NCI-H187 (cell line): ENCODE measurements at places on chromosomes 7 and 10.

DNA sequence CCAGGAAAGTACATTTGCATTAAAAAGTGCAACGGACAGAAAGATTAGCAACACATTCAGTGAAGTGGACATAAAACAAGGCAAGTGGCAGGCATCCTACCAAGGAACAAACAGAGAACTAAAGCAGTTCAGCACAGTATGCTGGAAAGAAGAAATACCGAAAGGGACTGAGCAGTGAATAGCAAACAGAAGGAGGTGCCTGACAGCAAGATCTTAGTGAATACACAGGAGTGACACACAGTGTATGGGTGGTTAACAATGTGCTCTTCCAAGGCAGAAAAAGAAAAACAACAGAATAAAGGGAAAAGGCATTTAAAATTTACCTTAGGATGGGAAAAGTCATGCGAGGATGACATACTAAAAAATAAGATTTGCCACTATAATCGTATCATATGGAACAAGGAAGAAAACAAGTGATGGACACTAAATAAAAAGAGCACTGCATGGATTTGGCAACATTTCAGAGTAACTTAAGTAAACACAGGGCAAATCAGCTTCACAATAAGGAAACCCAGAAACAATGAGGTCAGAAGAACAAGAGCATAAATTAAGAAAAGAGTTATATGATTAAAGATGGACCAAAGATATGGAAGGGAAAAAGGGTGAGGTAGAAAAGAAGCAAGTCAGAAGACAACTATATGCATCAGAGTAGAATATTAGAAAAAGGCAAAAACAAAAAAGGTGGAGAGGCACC is 29.5 kb downstream of the MEST start:
- DNase-seq: no peak

GRCh38 chr7:21944616-21945453 is 864 bp downstream of the CDCA7L start:
- no peak for DNase-seq

DNA sequence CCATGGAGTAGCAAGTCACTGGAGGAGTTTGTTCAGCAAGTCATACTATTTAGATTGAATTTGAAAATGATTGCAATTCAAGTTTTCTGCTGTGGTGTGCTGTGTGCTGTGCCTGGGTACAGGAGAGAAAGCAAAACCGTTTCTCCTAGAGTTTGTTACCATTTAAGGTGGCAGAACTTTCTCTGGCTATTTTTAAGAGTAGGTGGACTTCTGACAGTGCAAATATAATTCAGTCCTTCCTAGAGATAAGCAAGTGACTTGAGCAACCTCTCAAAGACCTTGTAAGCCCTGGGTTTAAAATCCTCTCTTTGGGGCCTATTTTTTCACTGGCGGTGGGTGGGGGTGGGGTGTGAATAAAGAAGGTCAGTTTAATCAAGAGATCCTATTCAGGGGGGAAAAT is 42.9 kb upstream of the FGL2 start:
- no peak for DNase-seq

- DNase-seq: no peak
Observed at GRCh38 chr7:50292165-50292757, 12.3 kb upstream of the IKZF1 start.

- no peak for DNase-seq
Observed at GRCh38 chr10:63819753-63820329, 298.6 kb downstream of the REEP3 start.

GRCh38 chr7:11485636-11486035 is 346.4 kb downstream of the THSD7A start:
- no peak for DNase-seq

DNA sequence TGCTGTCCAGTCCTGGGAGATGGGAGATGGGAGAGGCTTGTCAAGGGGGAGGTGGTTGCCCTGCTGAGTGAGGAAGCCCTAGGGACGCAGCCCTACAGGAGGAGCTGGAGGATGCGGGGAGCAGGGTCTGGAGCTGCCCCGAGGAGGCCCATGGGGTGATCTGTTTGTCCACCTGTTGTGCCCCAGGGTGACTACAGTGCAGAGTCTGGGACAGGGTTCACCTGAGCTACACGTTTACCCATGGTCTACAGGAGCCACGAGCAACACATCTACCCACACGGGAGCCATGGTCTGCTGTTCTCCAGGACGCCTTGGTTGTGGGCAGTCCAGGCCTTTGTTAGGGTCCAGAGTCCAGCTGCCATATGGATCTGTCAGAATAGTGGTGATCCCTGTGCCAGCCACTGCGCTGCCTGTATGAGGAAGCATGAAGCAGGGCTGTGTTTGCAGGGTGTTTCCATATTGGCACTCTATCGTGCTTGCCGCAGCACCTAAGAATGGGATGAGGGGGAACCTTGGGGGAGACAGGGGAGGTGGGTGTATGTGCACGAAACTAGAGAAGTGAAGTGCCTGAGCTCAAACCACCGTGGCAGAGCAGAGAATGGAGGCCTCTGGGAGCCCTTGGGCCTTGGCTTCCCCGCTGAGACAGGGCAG is 23.7 kb downstream of the ZNF775 start:
- DNase-seq: no peak

- no peak for DNase-seq
Observed at GRCh38 chr7:29230871-29231345, 36.3 kb downstream of the CHN2 start.

DNA sequence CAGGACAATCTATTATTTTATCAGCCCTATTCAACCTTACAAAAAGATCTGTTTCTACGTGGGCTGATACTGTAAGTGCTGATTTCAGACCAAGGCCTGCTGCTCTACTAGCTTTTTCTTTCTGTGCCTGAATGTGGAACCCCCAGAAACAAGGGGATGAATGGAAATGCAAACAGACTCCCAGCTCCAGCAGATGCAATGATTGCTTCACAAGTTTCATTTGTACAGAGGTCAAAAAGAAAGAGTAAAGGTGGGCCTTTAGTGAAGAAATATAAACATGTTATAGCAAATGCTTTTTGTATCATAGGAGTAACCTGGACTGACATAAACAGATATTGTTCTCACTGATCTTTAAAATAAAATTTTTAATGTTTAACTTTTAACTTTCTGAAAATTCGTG is 130.2 kb upstream of the SLC25A13 start:
- DNase-seq: no peak

GRCh38 chr7:158662610-158663427 is 41.8 kb downstream of the NCAPG2 start:
- no peak for DNase-seq

DNA sequence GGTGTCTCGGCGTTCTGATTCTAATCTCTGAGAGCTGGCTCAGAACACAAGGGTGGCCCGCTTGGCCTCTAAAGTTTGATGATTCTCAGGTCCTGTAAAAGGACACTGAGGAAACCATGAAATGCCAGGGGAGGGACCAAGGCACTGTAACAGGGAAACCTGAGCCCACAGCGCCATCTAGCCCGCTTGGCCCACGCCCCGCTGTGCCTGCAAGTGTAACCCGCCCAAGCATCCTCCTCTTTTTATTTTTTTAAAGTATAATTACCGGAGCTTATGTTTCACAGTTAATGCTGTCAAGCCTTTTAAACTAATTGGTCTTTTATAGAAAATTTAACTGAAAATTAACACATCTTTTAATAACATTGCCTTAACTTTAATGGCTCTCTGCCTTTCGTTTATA is 734.7 kb downstream of the KCNMA1 start:
- no peak for DNase-seq

DNA sequence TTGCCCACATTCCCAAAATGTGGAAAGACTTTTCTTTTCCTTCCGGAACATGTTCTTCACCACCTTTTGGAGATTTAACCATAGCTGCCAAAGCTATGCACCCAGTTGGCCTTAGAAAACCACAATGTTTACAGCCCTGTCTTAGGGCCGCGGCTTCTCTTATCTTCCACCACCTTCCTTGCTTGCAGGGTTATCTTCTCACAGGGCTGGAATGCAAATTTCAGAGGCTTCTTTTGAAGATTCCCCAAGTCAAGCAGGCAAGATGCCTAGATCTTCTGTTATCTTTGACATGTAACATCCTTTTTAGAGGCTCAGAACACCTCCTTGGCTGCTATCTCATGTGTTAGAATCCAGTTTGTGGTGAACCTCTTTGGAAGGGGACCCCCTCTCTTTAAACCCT is 11.1 kb downstream of the KCTD7 start:
- no peak for DNase-seq

GRCh38 chr10:112951359-112952281 is 1.6 kb downstream of the TCF7L2 start:
- no peak for DNase-seq

GRCh38 chr10:45580371-45581215 is 92.0 kb downstream of the ZFAND4 start:
- no peak for DNase-seq

GRCh38 chr7:78720066-78720465 is 733.4 kb downstream of the MAGI2 start:
- no peak for DNase-seq

GRCh38 chr10:102679596-102679995 is 34.6 kb downstream of the ARL3 start:
- no peak for DNase-seq

GRCh38 chr7:102155821-102156441 is 130.7 kb upstream of the SH2B2 start:
- DNase-seq: no peak

- no peak for DNase-seq
Observed at GRCh38 chr10:115129752-115130151, 36.6 kb downstream of the ATRNL1 start.

- DNase-seq: no peak
Observed at GRCh38 chr7:50860174-50860573, 77.5 kb upstream of the GRB10 start.

- no peak for DNase-seq
Observed at GRCh38 chr7:130566168-130566897, 74.4 kb downstream of the MEST start.

- DNase-seq: no peak
Observed at GRCh38 chr7:103924184-103924583, 65.3 kb downstream of the RELN start.

DNA sequence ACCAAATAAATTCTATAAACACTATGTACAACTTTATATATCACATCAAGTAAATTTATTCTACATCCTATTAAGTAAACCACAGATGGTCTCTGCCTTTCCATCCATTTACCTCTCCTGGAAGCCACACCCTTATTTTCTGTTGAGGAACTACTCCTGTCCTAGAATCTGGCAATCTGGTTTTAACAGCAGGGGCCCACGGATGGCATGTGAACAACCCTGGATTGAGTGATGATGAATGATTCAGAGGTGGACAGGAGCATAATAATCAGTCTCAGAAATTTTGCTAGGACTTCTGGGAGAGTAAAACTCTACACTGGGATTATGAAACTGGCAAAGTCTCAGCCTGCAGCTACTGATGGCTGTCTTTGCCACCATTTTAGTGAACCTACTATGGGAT is 54.1 kb downstream of the CDK6 start:
- DNase-seq: no peak

- no peak for DNase-seq
Observed at GRCh38 chr10:44511166-44511565, 126.3 kb upstream of the CXCL12 start.

DNA sequence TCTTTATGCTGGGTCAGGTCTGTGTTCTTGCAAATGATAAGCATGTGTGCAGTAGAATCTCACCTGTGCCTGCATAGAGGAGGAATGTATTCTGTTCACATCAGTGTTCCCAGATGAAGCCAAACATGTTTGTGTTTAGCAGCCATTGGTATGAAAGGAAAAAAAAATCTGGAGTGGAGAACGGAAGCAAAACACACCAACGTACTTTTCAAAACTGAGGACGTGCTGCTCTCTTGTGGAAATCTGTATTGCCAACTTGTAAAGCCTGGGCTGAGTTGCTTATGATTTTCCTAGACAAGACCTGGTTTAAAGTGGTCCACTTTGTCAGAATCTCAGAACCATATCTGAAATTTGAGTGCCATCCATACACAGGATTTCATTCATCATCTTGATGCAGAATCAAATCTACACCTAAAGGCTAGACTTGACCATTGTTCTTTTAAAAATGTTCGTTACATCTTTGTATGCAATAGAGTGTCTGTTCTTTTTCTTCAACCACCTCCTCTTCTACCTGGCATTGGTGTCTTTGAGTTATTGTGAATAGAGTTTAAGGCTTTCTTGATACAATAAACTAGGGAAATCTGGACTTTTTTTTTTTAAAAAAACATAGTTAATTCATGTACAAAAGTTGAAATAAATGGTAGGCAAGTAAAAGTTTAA is 367.7 kb downstream of the PHF14 start:
- no peak for DNase-seq

DNA sequence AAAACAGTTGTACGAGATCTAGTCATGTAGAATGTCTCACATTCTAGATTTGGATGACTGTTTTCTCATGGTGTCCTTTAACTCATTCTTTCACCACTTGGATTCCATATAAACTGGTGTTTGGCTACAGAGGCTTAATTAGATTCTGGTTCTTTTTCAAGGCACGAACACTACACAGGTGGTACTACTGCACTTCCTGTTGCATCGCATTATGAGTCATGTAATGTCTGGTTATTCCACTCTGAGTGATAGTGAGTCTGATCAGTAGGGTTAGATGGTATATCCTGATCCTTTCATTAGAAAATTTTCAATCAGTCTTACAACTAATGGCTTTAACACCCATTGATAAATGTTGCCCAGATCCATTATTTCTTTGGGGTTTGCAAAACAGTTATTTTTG is 11.2 kb upstream of the AKAP9 start:
- DNase-seq: no peak

DNA sequence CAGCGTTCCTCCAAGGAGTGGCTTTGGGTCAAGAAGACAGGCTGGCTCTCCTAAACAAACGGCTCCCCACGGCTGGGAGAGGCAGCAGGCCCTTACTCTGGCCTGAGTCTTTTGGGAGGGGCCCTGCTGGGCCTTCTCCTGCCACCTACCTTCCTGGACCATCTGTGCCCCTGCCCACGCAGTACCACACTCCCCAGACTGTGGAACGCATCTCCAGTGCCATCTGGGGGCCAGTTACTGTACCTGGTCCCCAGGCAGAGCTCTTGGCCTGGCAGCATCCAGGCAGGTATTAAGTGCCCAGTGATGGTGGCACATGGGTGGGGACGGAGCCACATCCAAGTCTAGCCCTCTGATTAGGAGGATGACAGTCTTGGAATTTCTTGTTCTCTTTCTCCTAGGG is 14.4 kb downstream of the ALKBH4 start:
- DNase-seq: no peak

DNA sequence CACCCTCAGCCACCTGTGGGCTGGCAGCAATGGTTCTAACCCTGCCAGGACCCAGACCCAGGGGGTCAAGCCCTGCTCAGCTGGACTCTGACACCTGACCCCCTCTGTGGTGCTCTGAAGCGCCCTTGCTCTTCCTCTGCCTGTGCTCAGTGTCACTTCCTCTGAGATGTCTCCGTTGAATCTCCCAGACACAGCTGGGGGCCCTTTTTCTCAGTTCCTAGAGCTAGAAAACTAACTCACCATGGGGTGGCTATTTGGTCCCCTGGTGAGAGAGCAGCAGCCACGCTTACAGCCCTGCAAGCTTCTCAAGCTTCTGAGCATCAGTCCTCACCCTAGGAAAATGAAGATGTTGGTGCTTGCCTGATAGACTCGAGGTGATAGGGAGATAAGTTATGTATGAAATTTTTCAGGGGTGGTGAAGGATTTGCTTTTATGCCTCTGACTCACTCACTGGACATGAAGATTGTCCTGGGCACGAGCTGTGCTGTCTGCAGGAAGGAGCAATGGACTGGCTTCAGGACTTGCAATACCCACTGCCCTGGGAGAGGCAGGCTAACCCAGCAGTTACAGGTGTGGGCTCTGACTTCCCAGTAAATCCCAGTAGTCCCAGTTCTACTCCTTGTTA is 29.6 kb downstream of the COL13A1 start:
- no peak for DNase-seq
